ENCODE measurements at places on chromosomes 5 and 9. TPM values are rescaled to one million over a fixed set of nuclear protein-coding genes. Genes with fewer than 3 reads are reported as not detected.

- DNase-seq = no peak
Measured at GRCh38 chr9:130948266-130948665, 9.2 kb upstream of the FIBCD1 start.

DNA sequence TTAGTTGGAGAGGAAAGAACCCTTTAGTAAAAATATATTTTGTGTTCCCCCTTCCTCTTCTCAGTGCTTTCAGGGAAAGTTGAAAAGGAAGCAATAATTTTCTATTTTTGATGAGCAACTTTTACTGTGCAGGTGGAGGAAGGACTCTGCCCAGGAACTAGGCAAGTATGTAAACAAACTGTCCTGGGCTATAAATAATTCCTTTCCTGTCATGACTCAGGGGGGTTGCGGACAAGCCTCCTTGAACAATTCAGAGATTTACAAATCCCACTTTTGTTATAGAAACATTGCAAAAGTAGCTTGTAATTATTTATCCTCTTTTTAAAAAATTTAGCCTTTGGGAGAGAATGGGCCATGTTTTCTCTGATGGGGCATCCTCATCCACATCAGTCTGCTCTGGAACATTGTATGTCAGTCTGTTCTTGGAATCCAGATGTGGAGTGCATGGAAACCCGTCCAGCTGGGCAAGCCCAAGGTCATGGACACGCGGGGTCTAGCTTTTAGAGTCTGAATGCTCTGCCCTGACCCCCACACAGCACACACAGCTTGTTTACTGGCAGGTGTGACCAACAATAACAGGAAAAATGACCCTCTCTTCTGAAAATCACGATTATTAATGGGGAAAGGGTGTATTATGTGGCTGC, 127.6 kb downstream of the GADD45G start:
- no peak for DNase-seq

- DNase-seq = no peak
Measured at GRCh38 chr5:155834271-155834975, 492.5 kb upstream of the SGCD start.

AFAP1L1 gene
- polyA plus RNA-seq = not detected

- no peak for DNase-seq
Measured at GRCh38 chr9:116643691-116644090, 43.4 kb upstream of the TRIM32 start.

- DNase-seq = no peak
Measured at GRCh38 chr9:108991479-108991878, 21.8 kb downstream of the CTNNAL1 start.

DNA sequence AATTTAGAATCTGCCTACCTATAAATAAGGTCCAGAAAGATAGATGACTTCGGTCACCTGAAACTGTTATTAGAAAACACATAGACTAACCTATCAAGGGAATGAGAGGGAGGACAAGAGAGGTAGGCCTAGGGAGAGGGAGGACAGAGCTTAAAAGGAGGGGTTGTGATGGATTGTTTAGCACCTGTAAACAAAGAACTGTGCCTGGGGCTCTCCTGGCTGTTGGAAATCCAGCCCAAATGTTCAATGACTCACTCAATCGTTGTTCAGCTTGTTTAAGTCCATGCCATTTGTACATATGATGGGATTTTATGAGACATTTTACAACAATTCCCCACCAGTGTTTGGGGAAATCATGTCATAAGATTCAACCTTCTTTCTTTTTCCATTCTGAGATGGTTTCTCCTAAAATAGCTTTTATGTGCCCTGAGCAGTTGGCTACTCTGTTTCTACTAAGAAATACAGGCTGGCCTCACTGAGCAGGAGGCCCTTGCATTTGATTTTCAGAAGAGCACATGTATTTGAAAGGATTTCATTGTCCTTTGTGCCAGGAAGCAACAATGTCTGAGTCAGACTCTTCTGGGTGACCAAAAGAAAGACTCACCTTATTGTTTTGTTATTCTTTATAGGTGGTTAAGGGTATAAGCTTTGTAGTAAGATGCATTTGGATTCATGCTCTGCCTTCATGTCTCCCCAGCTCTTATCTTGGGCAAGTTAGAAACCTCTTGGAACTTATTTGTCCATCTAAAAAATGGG, 48.2 kb upstream of the GPR151 start:
- DNase-seq = no peak

Data from CD8-positive, alpha-beta memory T cell (primary cell).